CD4-positive, CD25-positive, alpha-beta regulatory T cell (primary cell): ENCODE measurements at places on chromosomes 12 and 14.

- no peak for DNase-seq
Measured at GRCh38 chr14:61571917-61572316, 123.4 kb upstream of the HIF1A start.

GRCh38 chr12:71201136-71201679, 43.4 kb upstream of the TSPAN8 start:
- DNase-seq: no peak

- no peak for DNase-seq
Measured at GRCh38 chr12:98977186-98977585, 332.1 kb downstream of the APAF1 start.

DNA sequence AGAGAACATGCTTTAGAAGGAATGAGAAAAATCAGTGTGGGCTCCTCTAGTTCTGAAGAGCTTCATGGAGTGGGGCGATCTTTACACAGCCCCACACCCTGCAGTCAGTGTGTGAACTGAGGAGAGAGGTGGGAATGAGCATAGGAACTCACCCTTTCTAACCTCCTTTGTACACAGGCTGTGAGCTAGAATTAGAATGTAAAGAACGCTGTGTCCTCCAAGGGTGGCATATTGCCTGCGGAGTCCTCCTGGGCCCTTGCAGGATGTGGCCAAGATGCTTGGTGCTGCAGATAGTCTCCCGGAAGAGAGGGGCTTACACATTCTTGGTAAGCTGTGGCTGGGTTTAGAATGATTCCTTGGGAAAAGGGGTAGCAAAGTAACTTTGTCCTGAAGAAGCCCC, 43.9 kb downstream of the NINJ2 start:
- peak; percentile 38 for DNase-seq

DNA sequence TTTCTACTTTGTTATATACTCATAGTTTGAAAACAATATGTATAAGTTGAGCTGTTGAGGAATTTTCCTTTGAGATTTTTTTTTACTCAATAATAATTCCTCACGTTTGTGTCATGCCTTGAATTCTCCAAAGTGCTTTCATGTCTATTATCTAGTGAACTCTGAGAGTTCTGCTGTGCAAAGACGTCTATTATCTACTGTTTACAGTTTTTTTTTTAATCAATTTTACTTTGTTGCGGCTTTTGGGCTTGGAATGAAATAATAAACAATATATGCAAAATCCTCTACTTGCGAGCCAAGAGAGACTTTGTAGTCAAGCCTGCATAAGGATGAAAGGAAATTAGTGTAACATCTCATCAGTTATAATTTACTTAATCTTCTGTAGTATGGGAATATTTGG, 107.2 kb upstream of the FRMD6 start:
- DNase-seq: no peak

DNA sequence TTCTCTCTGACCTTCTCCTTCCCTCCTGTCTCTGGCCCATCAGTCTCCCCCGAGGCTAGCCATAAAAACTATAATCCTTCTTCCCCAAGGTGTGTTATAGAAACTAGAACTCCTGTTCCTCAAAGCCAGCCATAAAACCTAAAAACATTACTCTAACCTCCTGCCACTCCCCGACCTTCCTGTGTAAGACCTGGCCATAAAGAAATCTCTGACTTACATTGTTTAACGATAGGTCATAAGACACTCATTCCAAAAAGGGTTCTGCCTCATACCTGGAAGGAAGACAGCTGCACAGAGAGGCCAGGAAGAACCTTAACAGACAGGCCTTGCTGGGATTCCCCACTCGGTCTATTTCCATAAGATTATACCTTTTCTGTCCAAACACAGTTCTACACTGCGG, 70.9 kb upstream of the EEA1 start:
- DNase-seq: no peak

- peak; percentile 38 for DNase-seq
Measured at GRCh38 chr12:109900752-109901580, 892 bp downstream of the TCHP start.

DNA sequence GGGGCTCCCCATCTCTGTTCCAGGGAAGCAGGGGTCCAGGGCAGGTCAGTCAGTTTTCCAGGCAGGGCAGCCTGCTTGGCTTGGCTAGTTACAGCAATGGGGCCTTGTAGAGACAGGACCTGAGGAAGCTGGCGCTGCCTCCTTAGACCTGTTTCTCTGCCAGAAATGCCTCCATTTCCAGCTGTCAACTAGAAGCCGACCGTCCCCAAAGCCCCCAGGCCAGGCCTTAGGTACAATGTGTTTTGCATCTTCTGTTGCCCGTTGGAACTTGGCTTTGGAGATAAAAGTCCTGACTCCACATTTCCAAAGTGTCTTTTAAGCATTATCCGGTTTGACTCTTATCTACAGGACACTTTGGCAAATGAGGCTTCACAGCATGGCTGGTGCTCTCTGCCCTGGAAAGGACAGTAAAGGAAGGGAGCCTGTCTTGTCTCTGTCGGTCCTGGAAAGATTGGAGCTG, 42.6 kb downstream of the KRT80 start:
- no peak for DNase-seq

DNA sequence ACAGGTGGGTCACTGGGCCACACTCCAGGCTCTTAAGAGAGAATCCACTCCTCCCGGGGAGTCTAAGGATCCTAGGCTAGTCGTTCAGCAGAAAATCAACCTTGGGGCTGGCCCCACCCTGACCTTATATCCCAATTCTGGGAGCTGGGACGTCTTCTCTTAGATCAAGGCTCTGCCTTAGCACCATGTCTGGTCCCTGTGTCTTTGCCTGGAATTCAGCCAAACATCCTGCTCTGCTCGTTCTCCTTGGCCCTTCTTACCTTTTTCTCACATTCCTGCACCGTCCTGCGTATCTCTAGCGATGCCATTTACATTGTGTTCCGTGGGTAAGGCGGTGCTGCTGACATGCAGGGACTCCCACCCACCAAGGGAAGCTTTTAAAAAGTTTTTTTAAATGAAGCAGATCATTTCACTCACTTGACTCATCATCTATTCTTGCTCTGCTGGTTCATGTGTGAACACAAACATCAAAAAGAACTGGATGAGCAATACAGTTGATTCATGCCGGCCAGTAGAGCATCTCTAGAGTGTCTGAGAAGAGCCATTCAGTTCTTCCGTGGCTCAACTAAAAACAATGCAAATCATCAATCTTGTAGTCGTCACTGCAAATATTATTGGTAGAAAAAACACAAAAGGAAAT, 50.2 kb downstream of the KCNK13 start:
- DNase-seq: no peak
